ENCODE measurements at places on chromosomes 11 and 22.

- no peak for DNase-seq
Observed at GRCh38 chr11:74577624-74578396, 14.6 kb upstream of the POLD3 start.

GRCh38 chr22:43375951-43376455 is 32.8 kb upstream of the SCUBE1 start:
- DNase-seq = no peak

- no peak for DNase-seq
Observed at GRCh38 chr11:12469451-12469850, 92.1 kb downstream of the PARVA start.

DNA sequence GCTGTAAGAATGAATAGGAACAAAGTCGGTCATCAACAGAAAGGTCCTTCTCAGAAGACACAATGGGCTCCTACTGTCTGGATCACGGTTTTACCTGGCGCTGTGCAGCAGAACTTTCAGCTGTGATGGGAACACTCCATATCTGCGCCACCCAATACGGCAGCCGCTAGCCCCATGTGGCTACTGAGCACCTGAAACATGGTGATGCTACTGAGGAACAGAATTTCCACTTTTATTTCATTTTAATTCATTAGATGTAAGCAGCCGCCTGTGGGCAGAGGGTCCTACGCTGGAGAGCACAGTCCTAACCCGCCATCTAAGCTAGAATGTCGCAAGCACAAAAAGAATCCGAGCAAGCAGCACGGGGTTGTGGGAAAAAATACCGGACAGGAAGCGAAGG is 2.7 kb downstream of the SULT4A1 start:
- no peak for DNase-seq

DNA sequence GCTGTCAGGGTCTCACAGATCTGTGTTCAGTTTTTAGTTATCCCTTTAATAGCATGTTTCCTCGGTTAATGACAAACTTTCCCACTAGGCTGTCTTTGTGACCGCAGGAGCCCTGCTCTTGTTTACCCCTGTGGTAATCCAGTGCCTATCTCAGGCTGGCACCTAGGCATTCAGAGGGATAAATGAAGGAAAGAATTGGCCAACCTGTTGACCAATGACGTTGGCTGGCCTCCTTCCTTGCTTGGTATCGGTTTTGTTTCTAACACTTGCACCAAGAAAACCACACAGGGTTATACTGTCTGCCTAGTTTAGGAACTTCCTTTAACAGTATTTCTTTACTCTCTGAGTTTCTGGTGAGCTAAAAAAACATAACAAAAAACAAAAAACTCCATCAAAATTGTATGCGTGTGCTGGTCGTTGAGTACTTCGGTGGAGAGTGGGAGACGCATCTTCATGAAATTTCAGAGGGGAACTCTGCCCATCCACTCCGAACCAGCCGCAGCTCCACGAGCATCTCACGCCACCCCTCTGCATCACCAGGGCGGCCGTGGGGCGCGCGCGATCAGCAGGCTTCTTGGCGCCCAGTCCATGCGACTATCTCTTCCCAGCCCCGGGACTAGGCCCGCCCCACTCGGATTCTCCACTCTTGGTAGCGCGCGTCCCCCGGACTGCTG is 563 bp upstream of the ENDOD1 start:
- DNase-seq = no peak

- DNase-seq = peak; percentile 93
Observed at GRCh38 chr11:26583550-26583949, 11.5 kb upstream of the MUC15 start.

DNA sequence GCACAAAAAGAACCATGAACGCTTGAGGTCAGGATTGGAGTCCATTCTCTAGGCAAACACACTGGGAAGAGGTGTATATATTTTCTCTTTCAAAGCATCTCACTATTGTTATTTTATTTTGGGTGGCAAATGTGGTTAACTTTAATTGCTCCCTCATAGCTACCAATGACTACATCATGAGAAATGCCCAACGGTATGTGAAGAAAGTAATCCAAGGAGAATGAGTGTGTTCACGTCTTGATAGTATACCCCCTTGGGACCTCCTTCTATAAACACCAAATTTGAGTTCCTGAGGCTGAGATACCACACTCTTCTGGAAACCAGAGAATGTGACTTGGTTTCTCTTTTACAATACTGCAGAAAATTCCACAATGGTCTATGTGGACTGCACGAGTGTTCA is 15.8 kb downstream of the OR8D1 start:
- DNase-seq = no peak

DNA sequence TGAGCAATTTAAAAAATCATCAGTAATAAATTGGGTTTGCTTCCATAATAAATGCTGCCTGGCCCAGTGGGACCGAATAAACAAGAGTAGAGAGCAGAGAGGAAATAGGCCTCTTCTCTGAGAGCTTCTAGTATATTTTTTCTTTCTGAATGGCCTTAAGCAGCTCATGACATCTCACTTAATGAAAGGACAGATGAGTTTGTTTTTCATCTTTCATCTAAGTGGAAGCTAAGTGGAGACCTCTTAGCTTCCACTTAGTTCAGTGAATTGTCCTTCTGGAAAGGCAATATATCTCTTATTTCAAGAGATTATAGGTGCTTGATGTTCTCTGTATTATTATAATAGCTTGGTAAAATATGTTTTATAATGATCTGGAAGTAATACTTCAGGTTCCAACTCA is 245.9 kb upstream of the ANO3 start:
- no peak for DNase-seq

- DNase-seq = no peak
Observed at GRCh38 chr11:48005831-48006270, 25.5 kb downstream of the PTPRJ start.

DNA sequence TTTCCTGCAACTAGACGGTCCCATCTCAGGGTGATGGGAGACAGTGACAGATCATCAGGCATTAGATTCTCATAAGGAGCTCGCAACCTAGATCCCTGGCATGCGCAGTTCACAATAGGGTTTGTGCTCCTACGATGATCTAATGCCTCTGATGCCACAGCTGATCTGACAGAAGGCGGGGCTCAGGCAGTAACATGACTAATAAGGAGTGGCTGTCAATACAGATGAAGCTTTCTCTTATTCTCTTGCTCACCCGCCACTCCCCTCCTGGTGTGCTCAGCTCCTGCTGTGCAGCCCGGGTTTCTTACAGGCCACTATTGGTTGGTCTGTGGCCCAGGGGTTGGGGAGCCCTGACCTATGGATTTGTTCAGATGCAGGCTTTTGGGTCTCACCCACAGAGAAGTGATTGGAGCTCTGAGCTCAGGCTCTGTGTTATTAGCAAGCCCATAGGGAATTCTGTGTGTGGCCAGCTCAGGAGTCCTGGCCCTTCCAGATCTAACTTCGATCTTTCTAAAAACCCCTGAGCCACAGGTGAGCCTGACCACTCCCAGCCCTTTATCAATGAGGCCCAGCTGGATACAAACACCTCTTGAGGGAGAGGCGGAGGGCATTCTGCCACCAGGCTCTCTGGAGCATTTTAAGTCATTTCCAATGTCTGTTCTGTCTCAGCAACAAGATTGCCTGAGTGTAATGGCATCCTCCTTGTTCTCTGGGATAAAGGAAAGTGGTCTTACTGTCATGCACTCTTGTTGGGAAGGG is 351.8 kb downstream of the BUD13 start:
- DNase-seq = peak; percentile 49

GRCh38 chr22:31812977-31813605 is 59.3 kb downstream of the DEPDC5 start:
- no peak for DNase-seq

- DNase-seq = no peak
Observed at GRCh38 chr11:115500547-115501501, 3.4 kb downstream of the CADM1 start.

GRCh38 chr11:134464981-134465730 is 53.1 kb upstream of the B3GAT1 start:
- no peak for DNase-seq

GRCh38 chr22:37112084-37112728 is 2.7 kb upstream of the TMPRSS6 start:
- DNase-seq = no peak

GRCh38 chr22:36026741-36027140 is 1.9 kb downstream of the RBFOX2 start:
- no peak for DNase-seq

- DNase-seq = no peak
Observed at GRCh38 chr11:111105566-111105965, 140.0 kb upstream of the POU2AF2 start.

- DNase-seq = no peak
Observed at GRCh38 chr22:32544953-32545558, 70.4 kb downstream of the FBXO7 start.

DNA sequence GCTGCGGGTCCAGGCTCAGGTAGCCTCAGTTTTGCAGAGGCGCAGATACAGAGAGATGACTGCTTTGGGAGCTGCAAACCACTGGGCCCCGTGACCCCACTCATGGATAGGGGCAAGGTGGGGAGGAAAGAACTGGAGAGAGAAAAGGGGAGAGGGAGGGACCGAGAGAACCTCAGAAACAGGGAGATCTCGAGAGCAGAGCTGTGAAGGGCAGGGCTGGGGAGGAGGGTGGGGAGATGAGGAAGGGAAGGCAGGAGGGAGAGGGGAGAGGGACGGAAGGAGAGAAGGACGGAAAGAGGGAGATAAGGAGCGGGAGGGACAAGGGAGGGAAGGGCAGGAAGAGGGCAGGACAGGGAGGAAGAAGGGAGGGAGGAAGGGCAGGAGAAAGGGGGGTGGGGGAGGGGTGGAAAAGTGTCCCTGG is 46.3 kb downstream of the IGLL1 start:
- DNase-seq = no peak

DNA sequence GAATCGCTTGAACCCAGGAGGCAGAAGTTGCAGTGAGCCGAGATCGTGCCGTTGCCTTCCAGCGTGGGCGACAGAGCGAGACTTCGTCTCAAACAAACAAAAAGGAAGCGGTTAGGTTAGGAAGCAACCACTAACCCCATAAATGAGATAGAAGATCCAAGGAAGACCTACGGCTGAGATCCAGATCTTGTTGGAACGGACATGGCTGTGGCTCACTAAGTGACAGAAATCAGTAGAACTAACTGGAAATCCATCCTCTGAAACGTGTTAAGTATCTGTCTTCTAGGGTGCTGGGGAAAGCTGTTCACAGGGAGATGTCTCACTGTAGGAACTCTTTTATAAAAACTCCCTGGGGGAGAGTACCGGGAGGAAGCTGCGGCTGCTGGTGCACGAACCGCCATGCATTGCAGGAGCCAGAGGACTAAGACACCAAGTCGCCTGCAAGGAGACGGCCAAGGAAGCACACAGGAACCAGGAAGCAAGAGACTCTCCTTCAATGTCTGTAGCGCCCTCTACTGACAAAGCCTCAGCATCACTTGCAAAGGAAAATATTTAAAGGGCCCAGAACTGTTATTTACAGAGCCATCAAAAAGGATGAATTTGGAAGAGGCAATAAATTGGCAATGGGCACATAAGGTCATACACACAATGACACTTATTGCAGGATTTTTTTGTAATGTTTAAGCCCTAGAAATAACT is 16.9 kb upstream of the SPTY2D1 start:
- DNase-seq = no peak

- DNase-seq = no peak
Observed at GRCh38 chr11:78372114-78372768, 45.4 kb downstream of the GAB2 start.

DNA sequence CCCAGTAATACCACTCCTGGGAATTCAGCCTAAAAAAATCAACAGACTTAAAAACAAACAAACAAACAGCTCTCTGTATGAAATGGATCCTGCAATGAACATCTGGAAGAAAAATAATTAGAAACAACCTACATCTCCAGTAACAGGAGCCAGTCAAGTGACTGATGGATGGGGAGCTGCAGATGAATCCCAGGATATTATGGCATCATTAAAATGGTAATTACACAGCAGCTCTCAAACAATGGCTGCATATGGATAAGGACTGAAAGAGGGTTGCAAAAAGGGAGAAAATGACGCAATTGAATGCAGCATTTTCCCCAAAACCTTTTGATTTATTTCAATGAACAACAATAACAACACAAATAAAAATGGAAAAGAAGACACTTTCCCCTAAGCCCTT is 4.1 kb downstream of the NPTXR start:
- DNase-seq = no peak

DNA sequence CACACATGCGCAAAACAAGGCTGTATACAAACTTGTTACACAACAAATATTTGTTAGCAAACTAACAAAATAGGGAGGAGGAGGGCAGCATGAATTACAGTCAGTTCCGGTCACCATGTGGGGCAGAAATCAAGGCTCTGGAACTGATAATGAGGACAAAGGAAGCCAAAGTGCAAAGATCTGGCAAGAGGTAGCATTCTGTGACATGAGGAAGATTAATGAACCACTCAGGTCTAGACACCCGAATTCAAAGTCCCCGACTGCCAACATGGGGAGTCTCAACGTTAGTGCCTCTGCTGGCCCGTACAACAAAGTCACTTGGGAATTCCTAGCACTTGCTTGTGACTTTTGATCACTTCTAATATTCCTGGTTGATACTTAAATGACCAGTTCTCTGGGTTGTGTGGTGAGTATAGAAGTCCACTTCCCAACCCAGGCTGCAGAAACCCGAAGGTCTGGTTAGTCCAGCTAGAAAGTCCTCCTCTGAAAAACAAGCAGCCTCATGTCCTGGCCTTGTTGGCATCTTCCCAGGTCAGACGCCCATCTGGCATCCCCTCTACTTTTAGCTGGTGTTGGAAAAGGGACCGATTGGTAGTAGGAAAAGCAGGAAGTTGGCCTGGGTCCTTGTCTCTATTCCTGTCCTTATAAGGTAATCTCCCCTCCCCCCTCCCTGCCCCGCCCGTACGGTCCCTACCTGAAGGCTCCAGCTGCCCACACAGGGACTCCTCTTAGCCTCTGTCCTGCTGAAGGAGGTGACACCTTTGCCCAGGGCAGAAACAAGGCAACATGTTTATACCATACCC is 1.6 kb downstream of the SUN2 start:
- no peak for DNase-seq

DNA sequence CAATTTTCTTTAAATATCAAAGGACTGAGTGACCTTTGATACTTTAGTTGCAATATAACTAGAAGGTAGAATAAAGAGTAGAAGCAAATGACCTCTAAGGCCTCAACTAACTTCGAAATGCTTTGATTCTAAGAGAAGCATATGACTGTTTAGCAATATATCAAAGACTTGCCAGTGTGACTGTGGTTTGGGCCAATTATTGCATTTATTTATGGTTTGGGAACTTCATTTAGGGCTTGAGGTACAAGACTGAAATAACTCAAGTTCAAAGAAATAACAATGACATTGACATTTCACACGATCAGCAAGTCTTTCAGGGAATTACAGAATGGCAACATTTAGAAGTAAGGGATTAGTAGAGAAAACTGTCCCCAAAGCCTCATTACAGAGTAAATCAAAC is 709.7 kb upstream of the LRRC4C start:
- no peak for DNase-seq

DNA sequence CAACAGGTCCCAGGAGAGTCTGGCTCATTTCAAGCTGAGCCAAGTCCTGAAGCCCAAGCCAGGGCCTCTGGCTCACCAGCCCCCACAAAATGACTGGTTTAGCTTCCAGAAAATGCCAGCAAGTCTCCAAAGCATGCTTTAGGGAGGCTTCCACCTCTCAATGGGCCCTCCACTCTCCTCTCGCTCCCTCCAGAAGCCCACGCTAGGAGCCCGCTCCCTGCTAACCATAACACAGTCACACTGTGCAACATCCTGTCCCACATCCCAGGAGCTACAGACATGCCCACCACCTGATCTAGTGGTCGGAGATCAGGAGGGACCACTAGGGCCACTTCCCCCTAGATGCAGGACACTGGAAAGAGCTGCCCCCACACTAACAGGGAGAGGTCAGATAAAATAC is 6.9 kb downstream of the SULT4A1 start:
- DNase-seq = no peak
